PC-9 (cell line): ENCODE measurements at places on chromosomes 3 and 15. TPM values are rescaled to one million over a fixed set of nuclear protein-coding genes. Genes with fewer than 3 reads are reported as not detected.

Gene SAMD7
- total RNA-seq, result not detected in 2 replicates

Gene FAM81A
- 7.0 TPM in 2 replicates for total RNA-seq

Gene OXTR
- total RNA-seq, result 3.4 and 6.9 TPM in 2 replicates

Gene PRRT3
- total RNA-seq, result 0.90 and 0.93 TPM in 2 replicates

Gene SEMA3F
- total RNA-seq, result 34.0 and 49.1 TPM in 2 replicates

Gene GRAMD2A
- 48.5 and 60.2 TPM in 2 replicates for total RNA-seq

Gene C2CD4B
- not detected in 2 replicates for total RNA-seq

Gene P2RY14
- not detected in 2 replicates for total RNA-seq

Gene TMCO5A
- total RNA-seq, result 0.35 TPM in 1 of 2 replicates, not detected in the other
